Natural killer cell treated with Interleukin-12 subunit alpha and Interleukin-12 subunit beta and Interleukin-15 and Interleukin-18, amount 100 ng/mL, for 72 hours (primary cell): ENCODE measurements at places on chromosomes 11 and 22. TPM values are rescaled to one million over a fixed set of nuclear protein-coding genes. Genes with fewer than 3 reads are reported as not detected.

Gene MS4A12
- total RNA-seq: not detected

Gene CCDC73
- not detected for total RNA-seq

Gene TRPC6
- total RNA-seq: not detected

Gene CREB3L1
- not detected for total RNA-seq

Gene OR5F1
- total RNA-seq: not detected

Gene FOLR3
- not detected for total RNA-seq

DNA sequence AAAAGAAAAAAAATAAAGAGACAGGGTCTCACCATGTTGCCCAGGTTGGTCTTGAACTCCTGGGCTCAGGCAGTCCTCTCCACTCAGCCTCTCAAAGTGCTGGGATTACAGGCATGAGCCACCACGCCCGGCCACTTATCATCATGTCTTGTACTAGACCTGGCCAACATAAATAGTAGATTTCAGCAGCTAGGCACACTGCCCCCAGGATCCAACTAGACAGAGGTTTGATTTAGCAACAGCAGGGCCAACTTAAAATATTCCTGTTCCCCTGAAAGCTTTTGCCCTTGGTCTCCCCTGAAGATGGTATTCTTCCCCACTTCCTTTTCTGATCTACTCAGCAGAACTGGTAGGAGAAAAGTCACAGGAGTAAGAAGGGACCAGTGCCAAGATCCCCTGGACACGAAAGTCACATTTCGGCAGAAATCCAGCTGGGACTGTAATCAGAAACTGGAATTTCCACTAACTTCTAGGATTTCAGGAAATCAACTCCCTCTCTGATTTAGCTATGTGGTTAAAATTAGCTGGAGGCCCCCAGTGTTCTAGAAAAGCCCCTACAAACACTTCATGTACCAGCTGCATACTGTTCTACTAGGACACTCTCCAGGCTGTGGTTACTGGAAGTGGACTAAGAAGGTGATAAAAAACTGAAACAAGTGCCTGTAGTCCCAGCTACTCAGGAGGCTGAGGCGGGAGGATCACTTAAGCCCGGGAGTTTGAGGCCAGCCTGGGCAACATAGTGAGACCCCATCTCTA lies 8.9 kb upstream of the PPP2R1B start:
- H3K36me3 ChIP-seq: no peaks in the 10 kb centered on the region
- H3K27ac ChIP-seq: no peak overlapping the region
- no peak overlapping the region for H3K4me3 ChIP-seq
- no peaks in the 10 kb centered on the region for H3K4me1 ChIP-seq
- no peak for DNase-seq

GRCh38 chr11:70883973-70884623 lies 368.3 kb downstream of the SHANK2 start:
- H3K27ac ChIP-seq: no peak overlapping the region
- H3K4me1 ChIP-seq: no peaks in the 10 kb centered on the region
- no peaks in the 10 kb centered on the region for H3K27me3 ChIP-seq

- H3K27me3 ChIP-seq: no peaks in the 10 kb centered on the region
- H3K27ac ChIP-seq: no peak overlapping the region
- no peaks in the 10 kb centered on the region for H3K4me1 ChIP-seq
- no peak for DNase-seq
- no peaks in the 10 kb centered on the region for H3K36me3 ChIP-seq
These were observed 20.3 kb downstream of the WNT11 start for GRCh38 chr11:76185931-76186401.

- peak overlapping the region; percentile 39 for H3K4me3 ChIP-seq
- no peaks in the 10 kb centered on the region for H3K27me3 ChIP-seq
- no peak for DNase-seq
- H3K36me3 ChIP-seq: no peaks in the 10 kb centered on the region
- H3K27ac ChIP-seq: peak overlapping the region; percentile 39
- H3K4me1 ChIP-seq: peaks cover 27% of the 10 kb centered on the region
These were observed 48.2 kb upstream of the FTH1 start for GRCh38 chr11:62015615-62016014.

DNA sequence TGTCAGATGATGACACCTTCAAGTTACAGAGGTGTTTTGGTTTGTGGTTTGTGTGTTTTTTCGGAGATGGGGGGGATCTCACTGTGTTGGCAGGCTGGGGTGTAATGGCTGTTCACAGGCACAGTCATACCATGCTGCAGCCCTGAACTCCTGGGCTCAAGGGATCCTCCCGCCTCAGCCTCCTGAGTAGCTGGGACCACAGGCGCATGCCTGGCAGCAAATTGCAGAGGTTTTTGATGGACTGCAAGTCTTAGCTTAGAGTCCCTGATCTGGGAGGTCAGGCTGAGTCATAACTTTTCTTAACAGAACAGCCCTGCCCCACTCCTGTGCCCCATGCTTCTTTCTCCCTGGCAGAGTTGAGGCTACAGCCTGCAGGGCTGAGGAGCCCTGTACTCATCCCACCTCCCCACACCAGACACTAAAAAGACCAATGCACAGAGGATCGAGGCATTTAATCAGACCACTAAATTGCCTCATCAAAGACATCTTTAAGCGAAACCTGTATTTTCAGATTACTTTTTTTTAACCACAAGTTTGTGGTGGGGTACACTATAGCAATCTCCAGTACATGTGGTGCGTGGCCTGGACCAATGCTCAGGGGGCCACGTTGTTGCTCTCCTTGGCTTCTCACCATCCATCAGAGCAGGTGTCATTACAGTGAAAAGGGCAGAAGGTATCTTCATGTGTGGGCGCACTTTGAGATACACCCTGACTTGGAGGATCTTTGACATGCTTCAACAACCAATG lies 17.1 kb upstream of the ADORA2A start:
- peaks cover 42% of the 10 kb centered on the region for H3K4me1 ChIP-seq
- no peaks in the 10 kb centered on the region for H3K27me3 ChIP-seq
- H3K36me3 ChIP-seq: no peaks in the 10 kb centered on the region
- peak; percentile 73 for DNase-seq
- peak overlapping the region; percentile 75 for H3K4me3 ChIP-seq

DNA sequence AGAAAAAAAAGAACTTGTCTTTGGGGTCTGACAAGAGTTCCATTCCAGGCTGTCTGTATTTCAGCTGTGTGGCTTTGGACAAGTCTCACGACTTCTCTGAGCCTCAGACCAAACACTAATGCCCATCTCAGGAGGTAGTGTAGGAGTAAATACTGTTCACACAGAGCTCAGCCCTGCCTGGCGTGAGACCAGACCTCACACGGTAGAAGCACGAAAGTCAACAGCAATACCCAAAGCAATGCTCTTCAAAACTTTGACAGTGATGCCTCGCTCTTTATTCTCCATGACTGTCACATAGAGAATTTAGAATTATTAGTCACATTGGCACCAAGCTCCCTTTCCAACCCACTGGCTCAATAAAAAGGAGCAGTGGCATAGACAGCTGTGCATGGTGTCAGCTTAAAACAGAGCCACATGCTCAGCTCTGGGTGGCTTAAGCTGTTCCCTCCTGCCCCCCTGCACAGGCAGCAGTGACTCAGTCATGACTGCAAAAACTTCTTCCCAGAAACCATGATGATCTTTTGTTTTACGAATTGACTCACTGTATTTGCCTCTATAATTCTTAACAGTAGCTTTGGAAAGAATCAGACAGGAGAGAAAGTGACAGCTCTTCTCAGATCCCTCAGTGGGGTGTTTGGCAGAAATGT lies 74.0 kb upstream of the PHF21B start:
- H3K36me3 ChIP-seq: peaks cover 7% of the 10 kb centered on the region
- no peak overlapping the region for H3K4me3 ChIP-seq
- H3K27me3 ChIP-seq: peaks cover 36% of the 10 kb centered on the region
- DNase-seq: no peak
- no peak overlapping the region for H3K27ac ChIP-seq

GRCh38 chr11:810040-810567 lies 337 bp downstream of the RPLP2 start:
- H3K27me3 ChIP-seq: no peaks in the 10 kb centered on the region
- H3K27ac ChIP-seq: peak overlapping the region; percentile 97
- H3K36me3 ChIP-seq: peaks cover 7% of the 10 kb centered on the region
- H3K4me1 ChIP-seq: peaks cover 33% of the 10 kb centered on the region
- DNase-seq: no peak

DNA sequence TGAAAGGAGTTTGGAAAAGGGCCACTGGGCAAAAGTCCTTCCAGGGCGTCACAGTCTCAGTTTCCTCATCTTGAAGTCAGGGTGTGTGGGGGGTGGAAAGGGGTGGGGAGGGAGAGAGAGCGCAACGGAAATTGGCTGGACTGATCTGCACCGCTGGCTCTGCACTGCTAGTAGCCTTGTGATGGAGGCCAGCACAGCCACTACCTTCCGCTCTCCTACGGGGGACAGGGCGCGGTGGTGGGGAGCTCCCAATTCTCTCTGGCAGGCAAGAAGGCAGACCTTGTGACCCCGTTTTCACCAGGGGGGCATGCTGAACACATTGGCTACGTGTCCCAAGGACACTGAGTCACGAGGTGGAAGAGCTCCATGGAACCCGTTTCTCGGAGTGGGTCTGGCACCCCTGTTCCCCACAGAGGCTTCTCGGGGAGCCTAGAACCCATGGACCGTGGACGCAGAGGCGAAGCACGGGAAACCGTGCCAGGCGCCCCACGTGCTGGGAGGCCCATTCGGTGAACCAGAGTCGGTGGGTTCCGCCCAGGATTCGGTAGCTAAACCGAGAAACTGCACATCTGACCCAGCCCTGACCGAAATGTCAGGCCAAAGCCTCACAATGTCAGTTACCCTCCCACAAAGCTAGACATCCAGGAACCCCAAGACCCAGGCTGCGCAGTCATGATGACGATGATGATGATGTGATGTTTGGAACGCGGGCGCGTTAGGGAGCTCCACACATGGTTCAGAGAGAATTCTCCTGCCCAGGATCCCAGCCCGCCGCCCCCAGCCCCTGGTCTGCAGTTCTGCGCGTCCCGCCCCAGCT lies 28.3 kb upstream of the WNT11 start:
- peak overlapping the region; percentile 89 for H3K4me3 ChIP-seq
- H3K27me3 ChIP-seq: no peaks in the 10 kb centered on the region
- DNase-seq: no peak
- peaks cover 30% of the 10 kb centered on the region for H3K4me1 ChIP-seq
- H3K36me3 ChIP-seq: no peaks in the 10 kb centered on the region

DNA sequence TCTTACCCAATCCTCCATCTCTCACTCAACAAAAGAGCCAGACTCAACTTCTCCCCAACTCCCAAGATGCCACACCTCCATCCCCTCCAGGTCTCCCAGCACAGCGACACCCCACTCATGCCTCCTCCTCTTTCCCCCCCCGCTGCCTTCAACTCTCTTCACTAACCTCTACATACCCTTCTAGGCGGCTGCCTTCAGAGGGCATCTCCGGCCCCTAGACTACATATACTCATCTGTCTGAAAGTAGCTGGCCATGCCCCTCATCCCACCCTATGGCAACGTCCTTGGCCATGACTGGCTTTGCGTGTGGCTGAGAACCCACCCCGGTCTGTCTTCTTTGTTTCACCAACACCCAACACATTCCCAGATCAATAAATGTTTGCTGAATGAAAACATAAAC lies 81.7 kb upstream of the TMEM45B start:
- no peaks in the 10 kb centered on the region for H3K36me3 ChIP-seq
- no peak overlapping the region for H3K4me3 ChIP-seq
- no peaks in the 10 kb centered on the region for H3K4me1 ChIP-seq
- H3K27ac ChIP-seq: no peak overlapping the region
- DNase-seq: no peak

DNA sequence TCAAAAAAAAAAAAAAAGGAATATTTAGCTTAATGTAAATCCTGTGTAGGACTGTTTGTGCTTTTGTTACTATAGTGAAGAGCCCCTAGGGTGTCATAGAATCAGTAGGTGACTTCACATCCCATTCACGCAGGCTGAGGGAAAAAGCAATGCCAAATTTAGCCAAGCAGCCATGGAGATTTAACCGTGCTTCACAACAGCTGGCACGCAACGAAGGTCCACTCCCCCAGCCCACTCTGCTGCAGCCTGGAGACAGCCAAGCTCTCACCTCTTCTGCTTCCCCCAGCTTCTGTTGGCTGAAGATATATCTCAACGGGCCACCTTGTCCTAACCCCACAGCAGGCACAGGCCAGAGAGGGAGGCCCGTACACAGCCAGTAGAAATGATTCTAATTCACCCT lies 78.8 kb upstream of the BID start:
- no peak for DNase-seq
- H3K4me3 ChIP-seq: no peak overlapping the region
- H3K27ac ChIP-seq: no peak overlapping the region
- no peaks in the 10 kb centered on the region for H3K36me3 ChIP-seq
- no peaks in the 10 kb centered on the region for H3K4me1 ChIP-seq
- no peaks in the 10 kb centered on the region for H3K27me3 ChIP-seq

- no peaks in the 10 kb centered on the region for H3K4me1 ChIP-seq
- no peak overlapping the region for H3K27ac ChIP-seq
- no peak for DNase-seq
- H3K27me3 ChIP-seq: no peaks in the 10 kb centered on the region
- H3K4me3 ChIP-seq: no peak overlapping the region
These were observed 147.2 kb downstream of the TRPC6 start for GRCh38 chr11:101436511-101437142.
